ENCODE measurements at places on chromosomes 4 and X. TPM values are rescaled to one million over a fixed set of nuclear protein-coding genes. Genes with fewer than 3 reads are reported as not detected.

The IL13RA2 gene
- not detected for total RNA-seq

The GABRA4 gene
- total RNA-seq = not detected

The C1QTNF7 gene
- total RNA-seq = not detected

The PAGE2B gene
- total RNA-seq = not detected

DNA sequence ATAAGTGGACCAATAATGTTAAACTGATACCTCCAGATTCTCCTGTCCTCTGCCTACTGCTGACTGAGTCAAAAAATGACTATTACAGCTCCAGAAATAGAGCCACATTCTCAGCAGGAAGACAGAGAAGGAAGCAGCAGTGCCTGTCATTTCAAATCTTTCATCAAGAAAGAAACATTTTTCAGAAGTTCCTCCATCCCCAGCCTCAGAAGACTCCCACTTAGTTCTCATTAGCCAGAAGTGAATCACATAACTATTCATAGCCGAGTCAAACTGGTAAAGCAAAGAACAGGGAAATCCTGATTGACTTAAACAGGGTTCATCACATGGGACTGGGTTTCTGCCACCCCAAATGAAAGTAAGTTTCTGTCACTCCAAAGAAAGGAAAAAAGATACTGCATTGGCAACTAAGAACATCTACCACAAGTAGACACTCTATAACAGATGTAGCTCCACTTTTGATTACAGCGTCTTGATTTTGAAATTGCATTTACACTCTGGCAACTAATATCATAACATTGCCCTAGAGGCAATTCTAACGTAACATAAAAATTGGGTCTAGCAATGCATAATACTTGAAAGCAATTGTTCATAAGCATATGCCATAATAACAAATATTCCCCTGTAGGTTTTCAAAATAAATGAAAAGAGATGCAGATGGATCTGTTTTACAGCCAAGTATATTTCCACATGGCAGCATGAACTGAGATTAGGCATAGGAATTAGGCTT, 599.8 kb downstream of the GALNTL6 start:
- no peak for DNase-seq
- no peak overlapping the region for H3K27ac ChIP-seq
- H3K4me3 ChIP-seq = no peak overlapping the region
- no peaks in the 10 kb centered on the region for H3K27me3 ChIP-seq
- no peaks in the 10 kb centered on the region for H3K4me1 ChIP-seq
- H3K36me3 ChIP-seq = no peaks in the 10 kb centered on the region

GRCh38 chr4:81508411-81509185, 36.9 kb upstream of the RASGEF1B start:
- H3K27ac ChIP-seq = no peak overlapping the region
- H3K36me3 ChIP-seq = no peaks in the 10 kb centered on the region
- no peaks in the 10 kb centered on the region for H3K27me3 ChIP-seq
- H3K4me3 ChIP-seq = no peak overlapping the region
- H3K4me1 ChIP-seq = no peaks in the 10 kb centered on the region

GRCh38 chr4:108772402-108772801, 9.5 kb upstream of the ETNPPL start:
- no peaks in the 10 kb centered on the region for H3K27me3 ChIP-seq
- H3K27ac ChIP-seq = no peak overlapping the region

- H3K4me3 ChIP-seq = no peak overlapping the region
- DNase-seq = no peak
- no peaks in the 10 kb centered on the region for H3K4me1 ChIP-seq
- H3K36me3 ChIP-seq = no peaks in the 10 kb centered on the region
Measured at GRCh38 chrX:131239057-131239456, 50.0 kb downstream of the IGSF1 start.

All from Panc1 (cell line).